ENCODE measurements at places on chromosomes 16 and 17. TPM values are rescaled to one million over a fixed set of nuclear protein-coding genes. Genes with fewer than 3 reads are reported as not detected.

MRPS7 gene
- total RNA-seq, result 144 TPM

DNA sequence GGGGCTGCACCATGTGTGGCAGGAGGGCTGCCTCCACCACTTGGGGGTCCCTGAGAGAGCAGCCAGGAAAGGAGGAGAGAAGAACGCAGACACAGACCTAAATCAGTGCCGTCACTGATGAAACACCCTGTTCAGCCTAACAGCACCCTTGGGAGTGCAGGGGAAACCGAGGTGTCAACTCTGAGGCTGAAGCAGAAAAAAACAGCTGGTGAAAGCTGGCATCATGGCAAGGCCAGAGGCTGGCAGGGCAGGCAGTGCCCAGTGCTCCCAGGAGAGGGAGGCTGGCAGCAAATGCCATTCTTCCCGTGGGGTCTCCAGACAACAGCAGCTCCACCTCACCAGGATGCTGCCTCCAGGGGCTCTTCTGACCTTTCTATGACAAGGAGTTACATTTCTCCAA is 23.1 kb downstream of the SPHK1 start:
- no peak for DNase-seq
- H3K27me3 ChIP-seq, result no peaks in the 10 kb centered on the region
- H3K36me3 ChIP-seq, result peaks cover 24% of the 10 kb centered on the region
- no peaks in the 10 kb centered on the region for H3K4me1 ChIP-seq

SPATA2L gene
- 21.5 TPM for total RNA-seq

RGS11 gene
- total RNA-seq, result 1.2 TPM

GRCh38 chr17:55444471-55445441 is 23.1 kb upstream of the MMD start:
- no peak for DNase-seq
- H3K27ac ChIP-seq, result no peak overlapping the region
- no peaks in the 10 kb centered on the region for H3K36me3 ChIP-seq

GRCh38 chr16:87921236-87921773 is 15.0 kb downstream of the CA5A start:
- DNase-seq, result no peak
- no peaks in the 10 kb centered on the region for H3K36me3 ChIP-seq
- no peak overlapping the region for H3K27ac ChIP-seq
- no peaks in the 10 kb centered on the region for H3K4me1 ChIP-seq
- no peaks in the 10 kb centered on the region for H3K27me3 ChIP-seq
- H3K4me3 ChIP-seq, result no peak overlapping the region

NOTUM gene
- total RNA-seq, result not detected

DNA sequence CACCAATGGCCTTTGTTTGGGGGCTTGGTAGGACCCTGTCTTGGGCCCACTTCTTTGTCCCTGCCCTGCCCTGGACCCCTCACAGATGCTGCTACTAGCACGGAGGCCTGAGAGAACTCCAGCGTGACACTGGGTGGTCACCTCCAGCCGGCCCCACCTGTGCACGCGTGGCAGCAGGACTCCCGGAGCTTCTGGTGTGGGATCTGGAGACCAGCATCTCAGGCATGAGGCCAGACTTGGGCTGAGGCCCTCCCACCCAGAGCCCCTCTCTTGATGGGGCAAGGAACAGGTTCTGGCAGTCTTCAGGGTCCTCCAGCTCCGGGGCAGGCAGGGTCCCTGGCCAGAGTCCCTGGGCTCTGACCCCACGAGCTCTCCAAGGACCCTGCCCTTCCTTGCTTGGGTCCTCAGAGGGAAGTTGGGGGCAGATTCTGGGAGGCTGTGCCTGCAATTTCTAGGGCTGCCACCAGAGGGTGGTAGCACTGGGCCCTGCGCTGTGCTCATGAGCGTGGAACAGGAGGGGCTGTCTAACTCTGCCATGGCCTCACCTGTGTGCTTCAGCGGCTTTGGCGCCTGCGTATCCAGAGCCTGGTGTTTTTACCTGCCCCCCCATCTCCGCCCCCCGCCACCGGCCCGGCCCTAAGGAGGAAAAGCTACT is 3.1 kb upstream of the BAIAP3 start:
- no peak overlapping the region for H3K27ac ChIP-seq
- no peak overlapping the region for H3K4me3 ChIP-seq

DNA sequence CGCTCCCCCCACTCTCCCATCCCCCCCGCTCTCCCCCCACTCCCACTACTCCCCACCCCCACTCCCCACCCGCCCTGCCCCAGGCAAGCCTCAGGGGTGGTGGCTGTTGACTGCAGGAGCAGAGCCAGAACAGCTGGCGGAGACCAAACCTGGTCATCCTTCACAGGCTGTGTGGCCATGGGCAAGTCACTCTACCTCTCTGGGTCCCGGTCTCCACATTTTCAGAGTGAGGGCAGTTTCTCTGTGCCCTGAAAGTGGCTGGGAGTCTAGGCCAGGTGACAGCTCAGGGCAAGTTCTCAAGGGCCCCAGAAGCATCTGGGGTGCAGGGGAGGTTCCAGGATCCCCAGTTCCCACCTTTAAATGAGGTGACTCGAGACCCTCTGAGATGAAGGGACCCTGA is 15.1 kb upstream of the BAHCC1 start:
- DNase-seq, result no peak
- H3K36me3 ChIP-seq, result no peaks in the 10 kb centered on the region
- peaks cover 7% of the 10 kb centered on the region for H3K4me1 ChIP-seq
- no peak overlapping the region for H3K4me3 ChIP-seq

DRC3 gene
- total RNA-seq, result 2.2 TPM

DNA sequence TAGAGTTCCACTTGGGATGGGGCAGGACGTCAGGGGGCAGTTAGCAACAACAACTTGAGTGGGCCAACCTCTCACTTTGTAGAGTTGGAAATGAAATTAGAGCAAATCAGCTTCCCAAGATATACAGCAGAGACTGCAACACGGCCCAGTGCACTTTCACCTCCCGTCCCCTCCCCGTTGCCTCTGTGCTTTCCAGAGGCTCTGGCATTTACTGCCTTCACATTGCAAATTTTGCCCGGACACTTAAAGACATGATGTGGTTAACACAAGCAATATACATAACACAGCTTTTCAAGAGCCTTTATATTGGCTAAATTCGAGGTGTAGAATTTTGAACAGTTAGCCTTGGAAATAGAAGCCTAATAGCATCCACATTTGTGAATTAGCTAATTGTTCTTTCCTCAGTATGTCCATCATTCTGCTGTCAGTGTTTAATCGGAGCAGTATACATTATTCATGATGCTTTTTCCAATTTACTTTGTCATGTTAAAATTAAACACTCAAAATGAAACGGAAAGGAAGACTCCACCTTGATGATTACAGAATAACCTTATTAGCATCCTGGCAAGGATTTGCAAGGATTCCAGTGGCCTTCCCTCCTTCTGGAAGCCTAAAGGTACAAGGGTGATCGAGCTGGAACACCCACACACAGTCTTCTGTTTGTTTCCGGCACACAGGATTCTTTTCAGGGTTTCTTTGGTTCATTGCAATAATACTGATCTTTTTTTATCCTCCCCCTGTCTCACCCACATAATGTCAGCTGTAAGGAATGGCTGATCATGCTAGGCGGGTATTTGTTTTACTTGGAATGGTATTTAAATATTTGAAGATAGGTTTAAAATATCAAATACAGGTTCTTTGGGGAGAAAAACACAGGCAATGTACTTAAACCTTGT is 190.9 kb upstream of the CACNG5 start:
- H3K4me3 ChIP-seq, result no peak overlapping the region
- DNase-seq, result no peak
- no peaks in the 10 kb centered on the region for H3K4me1 ChIP-seq
- H3K36me3 ChIP-seq, result peaks cover 18% of the 10 kb centered on the region
- no peaks in the 10 kb centered on the region for H3K27me3 ChIP-seq
- no peak overlapping the region for H3K27ac ChIP-seq

C16orf92 gene
- not detected for total RNA-seq

DNA sequence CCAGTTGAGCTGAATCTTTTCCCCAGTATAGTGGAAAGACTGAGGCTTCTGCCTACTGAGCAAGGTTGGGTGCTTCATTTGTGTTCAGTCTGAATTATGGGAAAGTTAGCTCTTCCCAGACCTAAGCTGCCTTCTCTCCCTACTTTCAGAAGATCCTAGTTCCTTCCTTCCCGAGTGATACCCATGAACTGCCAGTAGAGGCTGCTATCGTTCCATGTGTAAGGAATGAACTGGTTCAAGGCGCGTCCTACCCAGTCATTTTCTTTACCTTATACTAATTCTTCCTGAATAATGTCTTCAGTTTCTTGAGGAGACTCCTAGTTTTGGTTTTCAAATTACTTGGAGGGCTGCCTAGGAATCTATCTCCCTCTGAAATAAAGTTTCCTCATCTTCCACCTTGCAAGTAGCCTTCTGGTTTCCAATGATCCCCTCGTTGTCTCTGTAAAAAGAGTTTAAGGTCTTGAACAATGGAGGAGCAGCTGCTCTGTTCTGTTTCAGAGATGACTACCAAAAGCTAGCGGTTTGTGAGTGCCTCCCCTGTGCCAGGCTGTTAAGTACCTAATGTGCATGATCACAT is 934 bp upstream of the AOC2 start:
- H3K27me3 ChIP-seq, result no peaks in the 10 kb centered on the region
- H3K27ac ChIP-seq, result no peak overlapping the region
- H3K4me1 ChIP-seq, result peaks cover 8% of the 10 kb centered on the region

DNA sequence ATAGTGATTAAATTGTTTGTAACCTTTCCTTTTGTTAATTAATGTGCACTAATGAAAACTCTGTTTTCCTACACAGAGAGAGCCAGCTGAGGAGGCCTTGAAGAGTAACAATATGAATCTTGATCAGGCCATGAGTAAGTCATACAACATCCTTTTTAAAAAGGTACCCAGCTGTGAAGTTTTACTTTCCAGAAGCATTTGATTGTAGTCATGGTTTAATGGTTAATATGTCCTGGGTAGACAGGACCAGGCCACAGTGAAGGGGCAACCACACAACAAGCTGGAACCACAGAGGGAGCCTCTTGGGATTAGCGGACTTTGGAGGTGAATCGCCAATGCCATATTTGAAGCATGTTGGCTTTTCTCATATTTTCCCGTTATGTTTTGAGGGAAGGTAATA is 55.6 kb downstream of the TMC6 start:
- H3K27ac ChIP-seq, result no peak overlapping the region
- DNase-seq, result no peak
- no peaks in the 10 kb centered on the region for H3K27me3 ChIP-seq
- H3K36me3 ChIP-seq, result no peaks in the 10 kb centered on the region

TOX3 gene
- total RNA-seq, result not detected

DNA sequence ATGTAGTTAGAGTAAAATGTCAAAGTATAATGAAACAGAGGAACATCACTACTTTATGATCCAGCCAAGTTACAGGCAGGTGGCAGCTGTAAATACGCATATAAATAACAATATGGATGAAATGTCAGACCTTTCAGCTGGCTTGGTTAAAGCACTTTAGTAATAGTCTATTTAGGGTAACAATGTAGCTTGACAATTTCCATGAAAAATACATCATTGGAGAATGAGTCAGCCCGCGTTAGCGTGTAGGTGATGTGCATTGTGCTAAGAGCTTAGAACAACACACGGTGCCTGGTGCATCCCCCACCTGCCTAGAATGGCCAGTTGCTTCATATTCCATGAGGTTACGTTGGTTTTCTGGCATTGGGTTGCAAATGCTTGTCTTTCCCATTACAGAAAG is 119.4 kb downstream of the RBFOX1 start:
- no peak overlapping the region for H3K27ac ChIP-seq
- no peaks in the 10 kb centered on the region for H3K4me1 ChIP-seq
- H3K4me3 ChIP-seq, result no peak overlapping the region
- H3K27me3 ChIP-seq, result no peaks in the 10 kb centered on the region
- no peak for DNase-seq

DNA sequence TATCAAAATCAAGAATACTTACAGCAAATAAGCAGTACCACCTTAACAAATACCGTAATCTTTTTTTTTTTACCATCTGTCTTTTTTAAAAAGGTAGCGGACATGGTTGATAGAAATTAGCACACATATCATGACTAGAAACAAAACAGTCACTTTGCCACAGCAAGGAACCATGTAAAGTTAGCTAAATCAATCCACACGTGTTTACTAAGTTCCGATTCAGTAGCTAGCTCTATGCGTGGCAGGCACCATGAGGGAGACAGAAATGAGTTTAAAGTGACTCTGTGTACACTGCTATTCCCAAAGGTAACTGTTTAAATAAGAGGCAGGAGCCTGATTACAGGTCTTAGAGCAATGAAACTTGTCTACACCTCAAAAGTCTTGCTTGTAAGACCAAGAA is 108.6 kb downstream of the XYLT1 start:
- no peaks in the 10 kb centered on the region for H3K27me3 ChIP-seq
- no peak overlapping the region for H3K4me3 ChIP-seq
- no peaks in the 10 kb centered on the region for H3K36me3 ChIP-seq
- no peak overlapping the region for H3K27ac ChIP-seq
- DNase-seq, result no peak

- peak; percentile 86 for DNase-seq
- no peak overlapping the region for H3K4me3 ChIP-seq
- H3K4me1 ChIP-seq, result peaks cover 65% of the 10 kb centered on the region
- H3K27ac ChIP-seq, result peak overlapping the region; percentile 97
These were observed 1.5 kb upstream of the SREBF1 start for GRCh38 chr17:17837966-17838962.

RPAIN gene
- 46.1 TPM for total RNA-seq

DNA sequence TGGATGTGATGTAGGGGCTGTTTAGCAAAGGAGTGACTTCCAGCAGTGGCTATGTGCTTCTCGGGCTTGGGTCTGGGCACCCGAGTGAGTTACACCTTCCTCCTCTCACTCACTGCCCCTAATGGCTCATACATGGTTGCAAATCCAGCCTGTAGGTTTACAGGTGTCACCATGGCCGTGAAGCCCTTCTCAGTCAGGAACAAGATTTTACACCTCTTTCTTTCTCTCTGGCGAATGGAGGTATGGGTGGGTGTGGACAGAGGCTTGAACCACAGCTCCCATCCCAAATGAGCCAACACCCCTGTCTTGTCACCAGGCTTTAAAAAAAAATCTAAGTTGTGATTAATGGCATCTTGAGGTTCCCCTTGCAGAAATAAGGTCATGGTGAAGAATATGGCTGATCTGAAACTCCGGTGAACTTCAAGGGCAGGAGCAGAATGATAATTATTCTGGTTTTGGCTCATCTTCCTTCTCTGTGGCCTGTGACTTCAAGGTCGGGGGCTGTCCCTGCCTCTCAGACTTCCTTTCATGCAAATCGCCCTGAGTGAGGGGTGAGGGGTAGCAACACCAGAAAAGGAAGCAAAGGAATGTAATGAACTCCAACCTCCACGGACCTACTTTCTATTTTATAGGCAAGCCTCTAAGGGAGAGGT is 331.2 kb downstream of the MAF start:
- no peak overlapping the region for H3K4me3 ChIP-seq
- no peaks in the 10 kb centered on the region for H3K36me3 ChIP-seq
- no peaks in the 10 kb centered on the region for H3K27me3 ChIP-seq
- H3K27ac ChIP-seq, result no peak overlapping the region
- DNase-seq, result no peak
